Upper lobe of left lung (tissue), 6 donors: ENCODE measurements at places on chromosomes 6 and 20.

DNA sequence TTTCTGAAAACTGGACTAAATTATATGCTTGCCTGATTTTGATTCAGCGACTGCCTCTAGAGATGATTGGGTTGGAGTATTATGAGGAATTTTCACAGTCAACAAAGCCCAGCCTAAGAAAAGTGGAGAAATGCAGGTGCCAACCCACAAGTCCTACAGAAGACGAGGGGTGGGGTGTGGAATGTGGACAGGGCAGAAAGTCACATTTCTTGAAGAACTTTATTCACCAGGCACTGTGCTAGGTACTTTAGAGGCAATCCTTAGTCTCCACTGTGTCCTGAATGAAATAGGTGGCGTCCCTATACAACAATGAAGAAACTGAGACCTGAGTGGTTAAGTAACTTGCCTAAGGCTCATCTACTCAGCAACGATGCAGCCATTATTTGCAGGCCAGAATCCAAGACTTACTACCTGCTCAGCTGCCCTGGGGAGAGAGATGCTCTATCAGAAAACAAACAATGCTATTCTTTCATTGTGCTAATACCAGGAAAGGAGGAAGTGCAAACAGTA lies 106.3 kb downstream of the RNF144B start:
- no peaks in the 10 kb centered on the region for H3K36me3 ChIP-seq
- DNase-seq: peak; percentile 68
- peaks cover 15% of the 10 kb centered on the region for H3K4me1 ChIP-seq

GRCh38 chr6:30331981-30332380 lies 5.3 kb downstream of the TRIM39 start:
- H3K4me3 ChIP-seq: no peak overlapping the region
- peaks cover 4% of the 10 kb centered on the region for H3K36me3 ChIP-seq
- no peaks in the 10 kb centered on the region for H3K27me3 ChIP-seq
- no peak for DNase-seq

DNA sequence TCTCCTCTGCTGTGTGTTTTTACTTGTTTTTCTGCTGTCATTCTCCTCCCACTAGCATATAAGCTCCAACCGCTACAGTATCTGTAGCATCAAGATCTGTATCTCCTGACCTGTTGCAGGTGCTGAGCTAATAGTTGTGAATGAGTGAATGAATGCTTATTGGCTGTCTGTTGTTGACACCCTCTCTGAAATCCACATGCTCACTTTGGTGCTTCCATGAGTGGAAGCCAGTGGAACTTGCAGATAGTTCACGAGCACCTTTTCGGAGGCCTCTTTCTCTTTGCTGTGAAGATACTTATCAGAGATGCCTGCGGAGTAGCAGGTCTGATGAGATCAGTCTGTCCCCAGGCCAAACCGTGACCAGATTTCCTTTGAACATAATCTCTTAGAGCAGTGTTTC lies 117.3 kb downstream of the EYA2 start:
- H3K4me1 ChIP-seq: no peaks in the 10 kb centered on the region
- no peak overlapping the region for H3K27ac ChIP-seq
- H3K4me3 ChIP-seq: no peak overlapping the region
- no peaks in the 10 kb centered on the region for H3K36me3 ChIP-seq
- no peak for DNase-seq

DNA sequence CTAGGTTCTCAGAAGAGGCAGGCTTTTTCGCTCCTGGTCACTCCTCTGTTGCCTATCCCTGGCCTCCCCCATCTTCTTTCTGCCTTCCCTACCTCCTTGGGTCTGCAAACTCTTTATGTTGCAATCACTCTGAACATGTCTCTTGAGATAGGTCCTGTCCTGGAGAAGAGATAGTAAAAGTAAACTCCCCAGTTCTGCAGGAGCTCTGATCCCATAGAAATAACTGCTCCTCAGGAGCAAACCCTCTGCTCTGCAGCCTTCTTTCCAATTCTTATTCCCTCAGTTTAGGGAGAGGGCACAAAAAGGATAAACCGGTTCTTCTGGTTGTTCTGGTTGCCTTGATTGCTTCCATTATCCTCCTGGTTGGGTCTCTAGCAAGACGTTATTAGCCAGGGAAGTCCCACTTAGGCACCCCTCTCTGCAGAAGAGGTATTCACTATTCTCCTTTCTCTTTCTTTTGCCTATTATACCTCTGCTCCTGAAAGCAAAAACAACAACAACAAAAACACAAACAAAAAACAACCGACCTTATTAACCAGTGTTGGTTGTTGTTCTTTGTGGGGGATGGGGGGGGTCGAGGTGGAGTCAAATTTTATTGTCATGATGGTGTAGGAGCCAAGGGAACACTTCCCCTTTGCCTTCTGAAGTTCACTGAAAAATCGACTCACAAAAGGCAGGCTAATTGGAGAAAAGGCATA lies 973 bp downstream of the TRIM38 start:
- H3K27ac ChIP-seq: peak overlapping the region; percentile 94
- no peak for DNase-seq
- H3K36me3 ChIP-seq: no peaks in the 10 kb centered on the region
- H3K27me3 ChIP-seq: no peaks in the 10 kb centered on the region
- peaks cover 65% of the 10 kb centered on the region for H3K4me1 ChIP-seq
- peak overlapping the region; percentile 41 for H3K4me3 ChIP-seq

GRCh38 chr6:137589067-137589848 lies 95.1 kb upstream of the OLIG3 start:
- no peaks in the 10 kb centered on the region for H3K27me3 ChIP-seq
- H3K36me3 ChIP-seq: no peaks in the 10 kb centered on the region
- no peaks in the 10 kb centered on the region for H3K4me1 ChIP-seq
- DNase-seq: no peak
- no peak overlapping the region for H3K27ac ChIP-seq
- H3K4me3 ChIP-seq: no peak overlapping the region

GRCh38 chr6:157670466-157671186 lies 152.4 kb upstream of the SNX9 start:
- DNase-seq: peak; percentile 17
- no peak overlapping the region for H3K4me3 ChIP-seq
- no peaks in the 10 kb centered on the region for H3K36me3 ChIP-seq
- H3K4me1 ChIP-seq: peaks cover 19% of the 10 kb centered on the region
- H3K27me3 ChIP-seq: no peaks in the 10 kb centered on the region
- peak overlapping the region; percentile 77 for H3K27ac ChIP-seq

GRCh38 chr20:3334156-3334943 lies 73.1 kb downstream of the DNAAF9 start:
- no peak overlapping the region for H3K27ac ChIP-seq
- H3K36me3 ChIP-seq: no peaks in the 10 kb centered on the region
- no peaks in the 10 kb centered on the region for H3K4me1 ChIP-seq
